ENCODE measurements at places on chromosomes 11 and 22.

GRCh38 chr22:17359501-17359900 lies 9.8 kb upstream of the CECR2 start:
- DNase-seq: no peak

GRCh38 chr11:123125169-123125568 lies 63.2 kb upstream of the HSPA8 start:
- DNase-seq: no peak

DNA sequence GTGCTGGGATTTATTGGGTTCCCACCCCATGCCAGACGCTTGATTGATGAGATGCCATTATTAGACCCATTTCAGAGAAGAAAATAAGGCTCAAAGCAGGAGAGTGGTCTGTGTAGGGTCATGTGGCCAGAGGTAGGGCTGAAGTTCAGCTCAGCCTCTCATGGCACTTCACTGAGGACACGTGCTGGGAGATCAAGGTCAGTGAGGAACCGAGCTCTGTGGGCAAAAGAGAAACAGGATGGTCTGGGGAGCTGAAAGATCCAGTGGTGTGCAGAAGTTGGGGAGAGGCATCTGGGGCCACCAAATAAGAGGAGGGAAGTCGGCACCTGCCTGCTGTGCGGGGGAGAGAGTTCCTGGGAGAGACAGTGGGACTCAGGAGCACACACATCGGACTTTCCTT lies 19.6 kb downstream of the RHOD start:
- no peak for DNase-seq

DNA sequence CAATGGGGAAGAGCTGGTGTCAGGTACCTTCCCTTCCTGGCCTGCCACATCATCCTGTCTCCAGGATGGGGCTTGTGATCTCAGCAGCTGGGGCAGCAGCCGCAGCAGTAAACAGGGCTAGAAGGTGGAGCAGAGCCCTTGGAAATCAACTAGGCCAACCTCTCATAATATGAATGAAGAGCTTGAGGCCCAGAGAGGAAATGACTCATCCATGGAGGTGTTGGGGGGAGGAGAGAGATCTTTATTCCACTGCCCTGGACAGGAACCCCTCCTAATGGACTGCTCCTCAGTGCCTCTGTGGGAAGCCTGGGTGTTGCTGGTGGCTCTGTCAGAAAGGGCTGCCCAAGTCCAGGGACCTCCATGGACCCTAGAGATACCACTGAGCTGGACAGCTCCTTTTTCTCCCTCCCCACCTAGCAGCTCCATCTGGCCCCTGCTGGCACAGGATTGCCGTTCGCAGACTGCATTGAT lies 111.8 kb downstream of the OSBP2 start:
- no peak for DNase-seq

- DNase-seq: no peak
Measured at GRCh38 chr11:90250970-90251369, 28.1 kb upstream of the CHORDC1 start.

- no peak for DNase-seq
Measured at GRCh38 chr22:27213294-27213693, 555.9 kb downstream of the MIAT start.

- DNase-seq: no peak
Measured at GRCh38 chr11:68399916-68400315, 60.6 kb upstream of the PPP6R3 start.

DNA sequence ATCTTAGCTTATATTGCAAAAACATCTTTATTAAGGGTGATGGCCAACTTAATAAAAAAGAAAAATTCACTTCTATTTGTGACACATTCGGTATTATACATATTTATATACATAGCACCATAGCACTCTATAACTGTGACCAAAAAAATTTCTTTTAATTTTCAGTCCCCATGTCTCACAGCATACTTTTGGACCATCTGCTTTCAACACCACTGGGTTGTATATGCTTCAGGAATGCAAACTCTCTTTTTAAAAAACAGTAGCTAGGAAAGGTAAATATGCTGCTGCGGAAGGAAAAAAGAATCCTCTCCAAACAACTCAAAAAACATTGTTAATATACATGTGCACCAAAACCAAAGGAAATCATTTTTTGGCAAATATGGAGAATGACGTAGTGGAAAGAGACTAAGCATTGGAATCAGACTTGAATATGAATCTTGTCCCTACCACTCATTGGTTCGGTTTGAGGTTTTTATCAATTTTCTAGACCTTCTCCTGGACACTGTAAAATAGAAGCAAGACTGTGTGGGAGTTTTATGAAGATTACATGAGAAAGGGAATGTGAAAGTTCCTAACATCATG lies 227.9 kb downstream of the BLID start:
- no peak for DNase-seq

- DNase-seq: no peak
Measured at GRCh38 chr22:30605449-30606110, 1.4 kb upstream of the TCN2 start.

DNA sequence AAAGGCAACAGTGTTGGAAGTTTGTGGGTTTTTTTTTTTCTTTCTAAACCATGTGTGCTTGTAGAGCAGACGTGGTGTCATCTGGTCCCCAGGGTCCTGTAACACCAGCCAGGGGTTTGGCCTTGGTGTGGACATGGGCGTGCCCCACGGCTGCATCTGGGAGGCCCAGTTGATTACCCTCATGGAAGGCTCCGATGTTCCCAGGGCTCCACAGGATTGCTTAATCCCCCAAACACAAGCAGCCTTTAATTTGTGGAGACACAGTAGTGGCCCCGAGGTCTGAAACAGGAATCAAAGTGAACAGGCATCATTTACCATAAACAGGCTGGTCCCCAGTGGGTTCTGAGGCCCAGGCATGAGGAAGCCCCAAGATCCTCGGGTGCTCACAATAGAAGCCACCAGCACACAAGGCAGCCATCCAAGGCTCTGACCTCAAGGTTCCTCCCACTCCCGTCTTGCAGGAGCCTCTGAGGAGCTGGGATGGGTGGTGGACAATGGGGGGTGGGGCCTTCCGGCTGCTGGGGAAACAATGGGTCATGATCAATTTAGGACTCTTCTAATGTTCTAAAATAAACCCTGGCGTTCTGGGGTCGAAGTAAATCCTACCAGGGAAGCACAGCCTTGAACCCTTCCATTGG lies 115.0 kb upstream of the CD82 start:
- DNase-seq: no peak

DNA sequence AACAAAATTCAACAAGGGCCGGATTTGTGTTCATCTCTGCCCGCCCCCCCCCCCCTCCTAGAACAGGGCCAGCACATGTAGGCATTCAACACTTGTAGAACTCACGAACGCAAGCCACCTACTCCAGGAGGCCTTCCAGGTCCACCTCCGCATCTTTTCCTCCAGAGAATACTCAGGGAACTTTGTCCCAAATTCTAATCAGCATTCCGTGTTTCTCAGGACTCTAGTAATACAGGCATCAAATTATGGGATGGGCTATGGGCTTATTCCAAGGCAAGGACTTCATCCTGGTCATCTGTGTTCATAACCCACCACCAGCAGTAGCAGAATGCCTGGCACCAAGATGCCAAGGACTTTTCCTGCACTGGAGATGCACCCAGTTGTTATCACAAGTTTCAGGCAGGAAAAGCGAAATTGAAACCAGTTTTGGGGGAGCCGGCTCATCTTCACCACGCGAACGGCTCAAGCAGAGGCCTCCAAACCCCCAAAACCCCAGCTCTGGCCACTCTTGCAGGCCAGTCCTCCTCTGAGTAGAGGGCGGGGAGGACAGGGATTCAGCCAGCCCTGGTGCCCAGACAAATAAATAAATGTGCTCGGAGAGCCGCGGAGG lies 462 bp downstream of the UBE2L6 start:
- DNase-seq: no peak

DNA sequence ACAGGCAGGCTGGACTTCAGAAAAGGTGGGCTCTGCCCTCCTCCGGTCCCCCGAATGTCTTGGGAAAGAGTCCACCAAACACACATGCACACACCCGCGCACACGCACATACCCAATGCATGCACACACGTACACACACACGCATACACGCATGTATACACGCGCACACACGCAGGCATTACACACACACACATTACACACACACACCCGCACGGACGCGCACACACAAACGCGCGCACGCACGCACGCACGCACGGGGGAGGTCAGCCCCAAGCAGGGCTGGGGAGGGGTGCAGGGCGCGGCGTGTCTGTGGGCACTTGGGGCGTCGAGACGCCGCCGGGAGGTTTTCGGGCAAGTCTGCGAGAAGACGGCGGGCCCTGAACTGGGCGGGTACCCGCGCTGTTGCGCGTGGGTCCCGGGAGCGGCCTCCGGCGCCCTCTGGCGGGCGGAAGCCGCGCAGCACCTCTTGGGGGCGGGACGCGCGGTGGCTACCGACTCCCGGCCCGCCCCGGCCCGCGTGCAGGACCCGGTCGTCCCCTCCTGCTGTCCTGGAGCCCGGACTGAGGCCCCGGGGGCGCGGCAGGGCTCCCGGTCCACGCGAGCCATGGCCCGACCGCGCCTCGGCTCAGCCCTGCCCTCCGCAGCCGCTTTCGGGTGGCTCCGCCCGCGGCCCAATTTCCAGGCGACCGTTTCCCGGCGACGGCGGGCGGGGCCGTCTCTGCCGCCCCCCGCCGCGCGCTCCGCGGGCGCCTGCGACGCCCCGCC lies 3.6 kb downstream of the SEPTIN5 start:
- DNase-seq: peak; percentile 68

- no peak for DNase-seq
Measured at GRCh38 chr11:74377689-74378088, 20.5 kb downstream of the PGM2L1 start.

GRCh38 chr11:73833067-73833466 lies 43.6 kb downstream of the COA4 start:
- no peak for DNase-seq

GRCh38 chr22:41288245-41288946 lies 2.4 kb upstream of the RANGAP1 start:
- DNase-seq: no peak

DNA sequence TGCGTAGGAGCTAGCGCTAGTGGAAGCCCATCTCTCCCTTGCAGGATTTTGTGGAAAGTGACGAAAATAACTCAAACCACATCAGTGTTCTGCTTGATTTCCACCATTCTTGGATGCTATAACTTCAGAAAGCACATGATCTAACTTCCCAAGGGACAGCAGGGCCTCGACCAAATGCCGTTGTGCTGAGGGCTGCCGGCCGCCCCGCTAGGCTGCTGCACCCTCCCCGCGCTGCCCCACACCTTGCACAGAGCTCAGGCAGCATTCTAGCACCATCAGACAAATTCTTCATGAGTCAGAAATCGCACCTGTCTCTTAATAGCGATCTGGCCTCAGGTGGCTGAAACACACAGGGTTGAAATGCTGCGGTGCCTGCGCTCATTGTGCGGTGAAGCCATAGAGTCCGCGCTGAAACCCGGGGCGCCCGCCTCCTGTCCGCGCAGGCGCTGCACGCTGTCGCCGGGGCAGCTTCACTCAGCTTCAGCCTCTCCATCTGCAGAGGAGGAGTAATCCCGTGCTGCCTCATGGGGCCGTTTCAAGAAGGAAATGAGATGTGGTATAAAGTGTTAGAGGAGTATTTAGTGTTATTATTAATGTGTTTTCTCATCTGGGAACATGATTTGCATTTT lies 59.2 kb upstream of the B3GAT1 start:
- no peak for DNase-seq

DNA sequence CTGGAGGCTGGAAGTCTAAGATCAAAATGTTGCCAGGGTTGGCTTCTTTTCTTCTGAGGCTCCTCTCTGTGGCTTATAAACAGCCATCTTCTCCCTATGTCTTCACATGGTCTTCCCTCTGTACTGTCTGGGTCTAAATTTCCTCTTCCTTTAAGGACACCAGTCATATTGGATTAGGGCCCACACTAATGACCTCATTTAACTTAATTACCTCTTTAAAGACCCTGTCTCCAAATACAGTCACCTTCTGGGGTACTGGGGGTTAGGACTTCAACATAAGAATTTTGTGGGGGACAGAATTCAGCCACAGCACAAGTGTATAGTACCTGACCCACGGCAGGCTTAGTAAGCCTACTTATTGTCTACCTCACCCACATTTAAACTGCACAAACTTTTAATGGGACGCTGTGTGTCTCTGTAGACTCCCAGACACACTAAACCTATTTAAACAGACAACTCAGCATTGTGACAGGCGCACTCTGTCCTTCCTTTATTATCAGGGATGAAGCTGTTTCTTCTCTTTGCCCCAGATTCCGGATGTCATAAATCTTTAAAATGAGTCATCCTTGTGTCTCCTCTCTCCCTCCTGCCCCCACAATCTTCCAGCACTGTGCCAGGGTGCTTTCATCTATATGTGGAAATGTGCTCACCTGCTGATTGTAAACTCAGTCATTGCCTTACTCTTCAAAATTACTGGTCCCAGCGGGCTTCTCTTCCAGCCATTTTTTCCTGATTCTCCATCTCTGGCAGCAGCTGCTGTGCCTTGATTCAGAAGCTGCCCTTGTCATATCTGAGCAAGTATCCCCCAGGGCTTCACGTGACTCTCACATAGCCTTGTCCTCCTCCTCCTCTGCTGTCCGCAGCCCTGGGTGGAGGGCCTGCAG lies 5.4 kb upstream of the MAPK8IP1 start:
- DNase-seq: no peak

DNA sequence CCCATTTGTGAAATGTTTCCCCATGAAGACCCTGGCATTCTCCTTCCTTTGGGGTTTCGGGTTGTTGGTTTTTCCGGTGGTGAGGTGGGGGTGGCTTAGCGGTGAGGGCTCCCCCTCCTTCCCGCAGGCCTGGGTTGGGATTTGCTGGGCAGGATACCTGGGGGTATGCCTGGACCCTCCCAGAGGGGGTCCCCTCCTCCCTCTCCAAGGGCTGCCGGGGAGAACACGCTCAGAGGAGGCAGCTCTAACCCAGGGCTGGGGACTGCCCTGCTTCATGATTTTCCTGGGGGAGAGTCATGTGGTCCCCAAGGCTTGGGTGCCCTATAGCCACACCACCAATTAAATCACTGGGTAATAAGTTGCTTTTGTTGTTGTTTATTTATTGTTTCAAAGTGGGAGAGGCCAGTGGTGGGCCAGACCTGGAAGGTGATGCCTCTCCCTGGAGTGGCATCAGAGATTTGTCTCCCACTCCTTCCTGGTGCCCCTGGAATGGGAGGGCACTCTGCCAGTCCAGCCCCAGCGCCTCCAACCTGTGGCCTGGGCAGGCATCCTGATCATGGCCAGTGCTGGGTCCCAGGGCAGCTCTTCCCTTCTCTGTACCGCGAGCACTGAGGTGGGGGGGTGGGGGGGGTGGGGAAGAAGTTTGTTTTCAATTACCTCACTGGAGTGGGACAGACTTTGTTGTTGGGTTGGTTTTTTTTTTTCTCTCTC lies 1.3 kb upstream of the CLCF1 start:
- DNase-seq: no peak

All from stimulated activated CD8-positive, alpha-beta memory T cell treated with anti-CD3 and anti-CD28 coated beads, Interleukin-4, amount 100 ng/mL, for 24 hours (primary cell).